ENCODE measurements at places on chromosomes 12 and 14.

- H3K27ac ChIP-seq: peak overlapping the region; percentile 25
- no peak for DNase-seq
- peaks cover 16% of the 10 kb centered on the region for H3K4me1 ChIP-seq
- H3K36me3 ChIP-seq: no peaks in the 10 kb centered on the region
- H3K27me3 ChIP-seq: no peaks in the 10 kb centered on the region
Observed at GRCh38 chr12:94677778-94678177, 27.4 kb upstream of the TMCC3 start.

GRCh38 chr14:95530473-95531276 is 4.2 kb upstream of the GLRX5 start:
- H3K27ac ChIP-seq: peak overlapping the region; percentile 34
- H3K4me1 ChIP-seq: peaks cover 45% of the 10 kb centered on the region
- no peak overlapping the region for H3K4me3 ChIP-seq
- H3K27me3 ChIP-seq: no peaks in the 10 kb centered on the region
- no peak for DNase-seq
- H3K36me3 ChIP-seq: no peaks in the 10 kb centered on the region

GRCh38 chr14:97166497-97166896 is 369.3 kb downstream of the VRK1 start:
- H3K27me3 ChIP-seq: no peaks in the 10 kb centered on the region

DNA sequence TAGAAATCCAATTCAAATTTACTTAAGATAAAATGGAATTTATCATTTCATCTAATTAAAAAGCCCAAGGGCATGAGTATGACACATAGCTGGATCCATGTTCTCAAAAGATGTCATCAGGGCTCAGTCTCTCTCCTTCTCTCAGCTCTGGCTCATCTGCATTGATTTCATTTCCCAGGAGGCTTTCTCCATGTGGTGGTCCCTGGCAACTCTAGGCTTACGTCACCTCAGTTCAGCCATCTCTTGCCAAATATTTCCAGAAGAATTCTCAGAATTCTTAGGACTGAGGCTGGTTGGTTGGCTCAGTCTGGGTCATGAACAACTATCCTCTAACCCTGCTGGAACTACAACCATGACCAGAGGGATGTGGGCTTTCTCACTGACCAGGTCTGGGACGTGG is 65.3 kb downstream of the FOS start:
- peaks cover 16% of the 10 kb centered on the region for H3K4me1 ChIP-seq
- H3K4me3 ChIP-seq: no peak overlapping the region
- no peak for DNase-seq
- H3K27me3 ChIP-seq: no peaks in the 10 kb centered on the region
- H3K27ac ChIP-seq: no peak overlapping the region

DNA sequence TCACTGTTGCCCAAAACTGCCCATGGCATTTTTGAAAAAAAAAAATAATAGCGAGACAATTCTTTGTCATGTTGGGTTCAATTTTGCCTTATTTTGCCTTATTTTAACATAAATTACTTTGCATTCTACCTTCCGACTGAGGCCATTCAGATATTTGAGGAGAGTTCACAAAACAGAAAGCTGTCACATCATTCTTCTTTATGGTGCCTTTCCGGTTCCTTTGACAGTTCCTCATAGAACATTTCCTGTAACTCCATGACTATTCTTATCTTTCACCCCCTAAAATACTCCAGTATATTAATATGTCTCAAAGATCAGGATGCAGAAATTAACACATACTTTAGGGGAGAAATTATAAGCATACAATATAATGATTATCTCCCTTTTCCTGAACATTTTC is 476.7 kb downstream of the NOVA1 start:
- DNase-seq: no peak
- H3K4me1 ChIP-seq: no peaks in the 10 kb centered on the region
- H3K27ac ChIP-seq: no peak overlapping the region
- H3K4me3 ChIP-seq: no peak overlapping the region
- H3K36me3 ChIP-seq: no peaks in the 10 kb centered on the region
- no peaks in the 10 kb centered on the region for H3K27me3 ChIP-seq

DNA sequence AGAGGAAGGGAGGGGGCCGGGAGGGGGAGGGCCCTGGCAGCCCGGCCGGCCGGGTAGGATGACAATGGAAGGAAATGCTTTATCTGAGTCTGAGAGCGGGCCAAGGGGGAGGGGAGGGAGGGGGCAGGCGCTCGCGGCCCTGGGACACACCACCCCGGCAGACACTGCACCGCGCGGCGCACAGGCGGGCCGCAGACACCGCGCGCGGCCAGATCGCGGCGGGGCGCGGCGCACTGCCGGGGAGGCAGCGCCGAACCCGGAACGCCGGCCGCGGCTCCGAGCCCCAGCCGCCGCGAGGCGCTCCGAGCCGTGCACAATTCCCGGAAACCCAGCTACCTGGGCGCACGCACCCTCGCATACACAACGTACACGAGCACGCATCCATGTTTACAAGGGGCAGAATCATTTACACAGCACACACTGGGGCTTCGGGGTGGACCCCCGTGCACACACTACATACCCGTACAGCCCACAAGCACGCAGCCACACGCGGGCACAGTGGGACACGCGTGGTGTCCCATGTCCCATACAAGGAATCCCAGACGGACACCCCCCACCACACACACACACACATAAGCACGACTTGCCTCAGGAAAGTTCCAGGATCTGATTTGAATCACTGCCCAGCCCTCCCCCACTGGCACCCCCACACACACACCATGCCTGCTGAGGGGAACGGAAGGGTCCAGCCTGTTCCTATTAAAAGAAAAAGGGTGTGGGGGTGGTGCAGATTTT is at the start of gene HDAC7:
Gene HDAC7 (minus strand): TSS at position 8 of the 735 bp plus-strand sequence. CDS start 118 bp downstream, outside the sequence.
- peaks cover 51% of the 10 kb centered on the region for H3K4me1 ChIP-seq
- peak within 1 kb of the TSS; percentile 78 for H3K4me3 ChIP-seq
- H3K27ac ChIP-seq: peak within 1 kb of the TSS; percentile 96
- H3K27me3 ChIP-seq: no peaks in the 10 kb centered on the region
- DNase-seq: peak; percentile 89

DNA sequence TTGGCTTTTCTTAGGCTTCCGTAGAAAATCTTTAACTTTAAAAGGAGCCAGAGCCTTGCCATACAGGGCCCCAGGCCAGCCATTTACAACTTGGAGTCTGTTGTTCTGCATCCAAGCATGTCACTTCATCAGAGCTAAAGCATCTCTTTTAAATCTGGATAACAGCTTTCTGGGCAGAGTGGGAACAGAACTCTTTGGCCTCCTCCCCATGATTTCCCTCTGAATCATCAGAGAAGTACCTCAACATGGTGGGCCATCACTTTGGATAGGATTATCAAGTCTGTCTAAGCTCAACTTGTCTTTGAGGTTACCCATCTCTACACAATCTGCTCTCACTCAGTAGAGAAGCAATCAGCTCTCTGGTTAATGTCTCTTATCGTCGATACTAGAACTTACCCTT is 170.9 kb downstream of the SLC6A15 start:
- H3K27me3 ChIP-seq: no peaks in the 10 kb centered on the region
- no peaks in the 10 kb centered on the region for H3K4me1 ChIP-seq
- no peaks in the 10 kb centered on the region for H3K36me3 ChIP-seq

GRCh38 chr12:19398376-19399363 is 40.6 kb upstream of the AEBP2 start:
- no peaks in the 10 kb centered on the region for H3K27me3 ChIP-seq
- H3K4me3 ChIP-seq: no peak overlapping the region
- no peak for DNase-seq
- H3K27ac ChIP-seq: no peak overlapping the region

DNA sequence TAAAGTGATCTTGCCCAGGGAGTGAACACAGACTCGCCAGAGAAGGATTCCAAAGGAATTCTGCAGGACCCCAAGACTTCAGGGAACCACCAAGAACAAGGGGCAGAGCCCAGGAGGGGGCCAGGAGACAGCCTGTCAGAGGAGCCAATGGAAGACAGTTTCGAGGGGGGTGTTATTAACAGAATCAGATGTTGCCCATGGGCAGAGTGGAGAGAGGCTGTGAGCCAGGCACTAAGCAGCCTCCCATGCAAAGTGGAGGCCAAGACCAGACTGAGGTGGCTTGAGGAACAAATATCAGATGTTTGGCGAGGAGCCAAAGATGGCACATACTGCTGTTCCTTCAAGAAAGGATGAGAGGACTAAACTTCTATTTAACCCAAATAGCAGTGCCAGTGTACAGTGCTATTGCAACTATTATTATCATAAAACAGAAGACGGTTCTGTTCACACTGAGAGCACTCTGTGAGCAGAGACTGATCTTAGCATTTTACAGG is 12.6 kb downstream of the APPL2 start:
- peaks cover 75% of the 10 kb centered on the region for H3K4me1 ChIP-seq
- no peak for DNase-seq
- no peaks in the 10 kb centered on the region for H3K36me3 ChIP-seq
- H3K4me3 ChIP-seq: no peak overlapping the region
- no peak overlapping the region for H3K27ac ChIP-seq
- no peaks in the 10 kb centered on the region for H3K27me3 ChIP-seq

DNA sequence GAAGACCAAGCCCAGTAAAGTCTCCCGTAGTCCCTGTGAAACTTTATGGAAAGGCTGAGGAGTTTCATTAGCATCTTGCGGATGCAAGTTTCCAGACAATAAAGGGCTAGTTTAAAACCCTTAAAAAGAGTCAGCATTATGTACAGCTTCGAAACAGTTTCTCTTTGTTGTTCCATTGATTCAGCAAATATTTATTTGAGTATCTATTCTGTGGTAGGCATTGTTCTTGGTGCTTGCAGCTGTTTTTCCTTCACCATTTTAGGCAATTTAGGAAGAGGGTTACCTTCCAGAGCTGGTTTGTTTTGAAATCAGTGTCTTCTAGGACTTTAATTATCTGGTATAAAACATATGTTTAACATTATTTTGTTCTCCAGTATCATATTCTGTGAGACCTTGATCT is 1.5 kb downstream of the SLIRP start:
- H3K4me3 ChIP-seq: no peak overlapping the region
- peaks cover 24% of the 10 kb centered on the region for H3K4me1 ChIP-seq
- H3K27ac ChIP-seq: no peak overlapping the region
- DNase-seq: no peak
- no peaks in the 10 kb centered on the region for H3K27me3 ChIP-seq
- no peaks in the 10 kb centered on the region for H3K36me3 ChIP-seq

- H3K4me1 ChIP-seq: peaks cover 3% of the 10 kb centered on the region
- H3K36me3 ChIP-seq: no peaks in the 10 kb centered on the region
- no peak overlapping the region for H3K27ac ChIP-seq
- H3K4me3 ChIP-seq: no peak overlapping the region
- no peak for DNase-seq
Observed at GRCh38 chr12:93292731-93293566, 84.8 kb upstream of the NUDT4 start.

- H3K36me3 ChIP-seq: no peaks in the 10 kb centered on the region
- H3K4me3 ChIP-seq: no peak overlapping the region
Observed at GRCh38 chr14:93936245-93936644, 9.1 kb downstream of the FAM181A start.

GRCh38 chr14:32073537-32074189 is 3.4 kb upstream of the ARHGAP5 start:
- H3K27me3 ChIP-seq: no peaks in the 10 kb centered on the region
- no peak overlapping the region for H3K4me3 ChIP-seq
- H3K36me3 ChIP-seq: no peaks in the 10 kb centered on the region
- DNase-seq: peak; percentile 77
- peak overlapping the region; percentile 12 for H3K27ac ChIP-seq

GRCh38 chr14:95431199-95432143 is 85.0 kb downstream of the SYNE3 start:
- H3K4me1 ChIP-seq: peaks cover 7% of the 10 kb centered on the region
- no peaks in the 10 kb centered on the region for H3K36me3 ChIP-seq
- peak; percentile 41 for DNase-seq
- H3K4me3 ChIP-seq: no peak overlapping the region
- H3K27me3 ChIP-seq: no peaks in the 10 kb centered on the region
- peak overlapping the region; percentile 31 for H3K27ac ChIP-seq

- H3K27ac ChIP-seq: no peak overlapping the region
- H3K4me1 ChIP-seq: peaks cover 2% of the 10 kb centered on the region
- H3K36me3 ChIP-seq: no peaks in the 10 kb centered on the region
Observed at GRCh38 chr14:50173891-50174290, 57.5 kb downstream of the SOS2 start.

GRCh38 chr14:51023964-51024363 is 70.9 kb downstream of the TRIM9 start:
- DNase-seq: no peak
- H3K27ac ChIP-seq: no peak overlapping the region
- H3K4me3 ChIP-seq: no peak overlapping the region
- no peaks in the 10 kb centered on the region for H3K36me3 ChIP-seq

DNA sequence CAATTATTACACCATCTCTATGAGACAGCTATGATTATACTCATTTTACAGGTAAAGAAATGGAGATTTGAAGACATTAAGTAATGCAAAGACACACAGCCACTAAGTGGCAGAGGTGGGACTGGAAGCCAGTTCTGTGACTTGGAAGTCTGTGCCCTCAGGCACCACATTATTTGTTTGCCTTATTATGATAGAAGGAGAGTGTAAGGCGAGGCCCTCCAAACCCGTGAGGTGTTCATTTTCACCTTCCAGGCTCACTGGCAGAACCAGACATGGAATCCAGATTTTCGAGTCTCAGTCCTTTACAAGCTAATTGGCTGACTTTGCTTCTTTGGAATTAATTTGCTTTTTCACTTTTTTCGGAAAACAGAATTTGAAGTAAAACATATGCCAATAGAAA is 107.9 kb downstream of the CAND1 start:
- H3K4me1 ChIP-seq: no peaks in the 10 kb centered on the region
- no peak for DNase-seq
- H3K27ac ChIP-seq: no peak overlapping the region
- H3K4me3 ChIP-seq: no peak overlapping the region
- no peaks in the 10 kb centered on the region for H3K27me3 ChIP-seq

GRCh38 chr12:22653075-22653474 is 28.1 kb downstream of the ETNK1 start:
- H3K36me3 ChIP-seq: no peaks in the 10 kb centered on the region
- no peaks in the 10 kb centered on the region for H3K4me1 ChIP-seq
- H3K27ac ChIP-seq: no peak overlapping the region
- no peak overlapping the region for H3K4me3 ChIP-seq

DNA sequence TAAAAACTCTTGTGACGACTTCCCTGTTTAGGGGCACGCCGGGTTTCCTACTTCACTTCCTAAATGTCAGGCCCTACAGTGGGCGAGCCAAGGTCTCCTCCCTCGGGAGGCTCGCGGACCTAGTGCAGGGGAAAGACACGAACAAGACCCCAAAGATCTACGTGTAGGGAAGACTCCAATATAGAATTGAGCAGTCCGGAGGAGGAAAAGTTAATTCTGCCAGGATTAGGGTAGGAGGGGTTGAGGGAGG is 564 bp downstream of the ATXN3 start:
- peak; percentile 63 for DNase-seq
- H3K27ac ChIP-seq: peak overlapping the region; percentile 99
- H3K27me3 ChIP-seq: no peaks in the 10 kb centered on the region
- H3K4me3 ChIP-seq: peak overlapping the region; percentile 93
- no peaks in the 10 kb centered on the region for H3K36me3 ChIP-seq
- H3K4me1 ChIP-seq: peaks cover 11% of the 10 kb centered on the region

- DNase-seq: no peak
- H3K27me3 ChIP-seq: no peaks in the 10 kb centered on the region
- H3K4me1 ChIP-seq: peaks cover 14% of the 10 kb centered on the region
- H3K27ac ChIP-seq: no peak overlapping the region
Observed at GRCh38 chr12:109727746-109728726, 14.4 kb downstream of the FAM222A start.

- H3K27ac ChIP-seq: no peak overlapping the region
- no peaks in the 10 kb centered on the region for H3K36me3 ChIP-seq
- H3K4me3 ChIP-seq: no peak overlapping the region
Observed at GRCh38 chr14:54549862-54550261, 17.1 kb upstream of the SAMD4A start.
